Endodermal cell (in vitro differentiated cells): ENCODE measurements at places on chromosomes 4 and X.

GRCh38 chr4:7382634-7383014 is 52.1 kb downstream of the PSAPL1 start:
- peak; percentile 21 for DNase-seq

GRCh38 chrX:56782352-56782751 is 53.3 kb downstream of the NBDY start:
- DNase-seq, result no peak

DNA sequence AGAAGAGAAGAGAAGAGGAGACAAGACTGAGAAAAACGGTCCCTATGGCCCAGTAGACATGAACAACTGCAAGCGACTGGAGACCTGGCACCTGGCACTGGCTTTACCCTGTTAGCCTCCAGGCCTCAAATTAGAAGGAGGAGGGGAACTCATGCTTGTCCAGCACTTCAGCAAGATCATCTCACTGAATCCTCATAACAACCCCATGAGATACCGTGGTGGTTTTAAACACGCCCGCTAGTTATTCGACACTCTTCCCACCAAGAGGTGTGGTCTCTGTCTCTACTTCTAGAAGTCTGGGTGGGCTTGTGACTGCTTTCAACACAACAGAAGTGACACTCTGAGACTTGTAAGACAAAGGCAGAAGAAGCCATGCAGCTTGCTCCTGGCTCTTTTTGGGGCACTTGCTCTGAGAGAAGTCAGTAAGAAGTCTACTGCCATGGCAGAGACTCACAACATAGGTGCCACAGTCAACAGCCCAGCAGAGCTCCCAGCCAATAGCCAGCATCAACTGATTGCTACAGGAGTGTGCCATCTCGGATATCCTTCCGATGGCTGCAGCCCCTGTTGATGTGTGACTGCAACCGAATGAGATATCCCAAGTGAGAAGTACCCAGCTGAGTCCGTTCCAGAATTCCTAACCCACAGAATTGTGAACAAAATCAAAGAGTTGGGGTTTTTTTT is 34.0 kb upstream of the BCOR start:
- DNase-seq, result no peak

GRCh38 chrX:13768939-13769338 is 34.4 kb downstream of the OFD1 start:
- DNase-seq, result no peak

GRCh38 chr4:120446051-120446567 is 379.5 kb upstream of the MAD2L1 start:
- DNase-seq, result no peak

GRCh38 chr4:138039010-138039409 is 203.1 kb downstream of the SLC7A11 start:
- no peak for DNase-seq

- DNase-seq, result no peak
Observed at GRCh38 chrX:46354481-46354880, 190.7 kb downstream of the ZNF674 start.

DNA sequence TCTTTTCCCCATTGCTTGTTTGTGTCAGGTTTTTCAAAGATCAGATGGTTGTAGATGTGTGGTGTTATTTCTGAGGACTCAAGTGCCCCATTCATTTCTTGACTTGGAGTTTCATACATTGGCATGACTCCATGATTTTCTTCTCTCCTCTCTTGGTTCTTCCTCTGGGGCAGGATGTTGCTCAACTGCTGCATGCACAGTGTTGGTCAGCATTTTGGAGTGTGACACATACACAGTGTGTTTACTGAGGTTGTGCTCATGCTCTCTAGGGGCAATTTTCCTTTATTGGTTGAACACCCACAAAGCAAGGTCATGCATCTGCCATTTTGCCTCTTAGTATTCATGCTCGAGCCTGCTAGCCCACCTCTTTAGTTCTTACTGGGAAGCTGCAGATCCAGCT is 1993.8 kb downstream of the ARAP2 start:
- DNase-seq, result no peak

- no peak for DNase-seq
Observed at GRCh38 chrX:113289503-113289902, 448.9 kb upstream of the AMOT start.

GRCh38 chr4:11428231-11428898 is at the start of gene HS3ST1:
HS3ST1 (minus strand) TSS chr4:11428894; CDS start chr4:11400005, 28,889 bp downstream.
- DNase-seq, result peak; percentile 73
